COLO829 (cell line): ENCODE measurements at places on chromosomes 4 and X.

DNA sequence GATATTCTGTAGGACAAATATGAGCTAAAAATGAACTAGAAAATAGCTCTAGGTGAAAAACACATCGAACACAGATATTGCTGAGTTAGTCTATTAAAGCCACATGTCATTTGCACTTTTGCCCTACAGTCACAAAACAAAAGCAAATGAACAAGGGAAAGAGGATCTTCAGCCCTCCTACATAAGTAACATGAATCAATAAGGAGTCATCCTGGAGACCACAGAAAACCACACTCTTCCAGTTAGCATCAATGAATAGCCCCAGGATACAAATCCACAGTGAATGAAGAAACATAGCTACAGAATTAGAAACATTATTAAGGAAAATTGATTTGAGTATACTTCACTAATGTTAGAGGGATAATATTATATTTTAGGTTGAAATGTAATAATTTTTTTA lies 311.4 kb downstream of the MAPK10 start:
- peak; percentile 45 for DNase-seq

GRCh38 chr4:58507079-58507478 lies 1396.9 kb upstream of the IGFBP7 start:
- no peak for DNase-seq

GRCh38 chr4:25913851-25914669 lies at the start of gene SMIM20:
Gene SMIM20, plus strand, starts transcription at chr4:25914220. Its CDS starts 94 bp downstream, at chr4:25914314.
- peak; percentile 90 for DNase-seq

GRCh38 chrX:32545101-32545500 lies 666.2 kb downstream of the DMD start:
- DNase-seq = no peak

DNA sequence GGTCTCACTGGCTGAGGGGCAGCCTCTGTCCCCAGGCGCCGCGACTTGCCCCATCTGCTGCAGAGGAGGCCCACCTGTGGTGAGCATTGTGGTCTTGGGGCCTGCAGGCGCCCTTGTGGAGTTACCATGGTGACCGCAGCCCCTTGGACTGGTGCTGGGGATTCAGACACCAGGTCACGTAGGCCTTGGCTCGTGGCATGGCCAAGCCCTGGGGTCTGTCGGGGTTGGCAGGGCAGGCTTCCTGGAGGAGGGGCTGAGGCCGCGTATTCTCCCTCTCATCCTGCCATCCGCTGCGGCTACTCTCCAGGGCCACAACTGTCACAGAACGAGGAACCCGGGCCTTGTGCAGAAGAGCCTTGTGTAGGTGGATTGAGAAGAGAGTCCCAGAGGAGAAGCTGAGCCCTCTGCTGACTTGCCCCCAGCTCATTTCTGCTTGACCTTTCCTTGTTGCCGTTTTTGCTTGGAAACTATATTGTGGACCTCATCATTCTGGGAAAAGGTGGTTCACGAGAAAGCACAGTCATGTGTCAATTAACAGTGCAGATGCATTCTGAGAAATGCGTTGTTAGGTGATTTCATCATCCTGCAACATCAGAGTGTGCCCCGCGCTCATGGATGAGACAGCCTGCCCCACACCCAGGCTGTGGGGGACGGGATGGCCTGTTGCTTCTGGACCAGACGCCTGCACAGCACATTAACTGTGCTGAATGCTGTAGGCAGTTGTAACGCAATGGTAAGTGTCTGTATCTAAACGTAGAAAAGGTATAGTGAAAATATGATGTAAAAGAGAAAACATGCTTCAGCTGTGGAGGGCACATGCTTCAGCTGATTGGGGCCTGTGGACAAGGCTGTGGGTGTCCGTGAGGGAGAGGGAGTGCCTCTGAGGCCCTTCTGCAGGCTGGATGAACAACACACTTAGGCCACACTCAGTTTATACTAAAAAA lies 38.5 kb downstream of the TRMT44 start:
- DNase-seq = no peak

GRCh38 chr4:174604198-174604597 lies 81.9 kb upstream of the HPGD start:
- DNase-seq = no peak

- DNase-seq = no peak
Measured at GRCh38 chr4:1022739-1023066, 11.3 kb downstream of the FGFRL1 start.

- no peak for DNase-seq
Measured at GRCh38 chrX:155235891-155236290, 19.6 kb downstream of the VBP1 start.

DNA sequence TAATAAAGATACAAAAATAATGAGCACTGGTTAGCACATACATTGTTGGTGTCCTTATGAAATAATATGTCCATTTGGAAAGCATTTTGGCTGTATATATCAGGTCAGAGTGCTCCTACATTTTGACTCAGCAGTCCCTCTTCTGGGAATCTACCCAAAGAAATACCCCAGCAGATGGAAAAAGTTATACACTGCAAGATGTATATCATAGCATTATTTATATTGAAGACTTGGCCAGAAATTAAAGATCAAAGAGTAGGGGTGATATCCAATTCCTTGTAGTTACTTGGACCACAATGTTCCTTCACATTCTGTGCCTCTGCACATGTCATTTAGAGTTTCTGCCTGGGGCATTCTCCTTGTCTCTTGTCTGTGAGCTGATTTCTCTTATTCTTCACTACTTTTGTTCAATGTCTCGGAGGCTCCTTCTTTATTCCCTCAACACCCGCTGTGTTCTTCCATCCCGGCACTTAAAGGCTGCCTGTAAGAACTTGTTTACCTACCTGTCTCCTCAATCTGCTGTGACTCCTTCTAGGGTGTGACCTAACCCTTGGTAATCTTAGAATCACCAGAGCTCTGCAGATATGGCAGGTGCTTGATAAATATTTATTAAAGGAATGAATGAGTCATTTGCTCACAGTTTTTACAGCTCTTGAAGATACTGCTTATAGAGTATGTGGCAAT lies 3.1 kb upstream of the TSPAN5 start:
- no peak for DNase-seq

DNA sequence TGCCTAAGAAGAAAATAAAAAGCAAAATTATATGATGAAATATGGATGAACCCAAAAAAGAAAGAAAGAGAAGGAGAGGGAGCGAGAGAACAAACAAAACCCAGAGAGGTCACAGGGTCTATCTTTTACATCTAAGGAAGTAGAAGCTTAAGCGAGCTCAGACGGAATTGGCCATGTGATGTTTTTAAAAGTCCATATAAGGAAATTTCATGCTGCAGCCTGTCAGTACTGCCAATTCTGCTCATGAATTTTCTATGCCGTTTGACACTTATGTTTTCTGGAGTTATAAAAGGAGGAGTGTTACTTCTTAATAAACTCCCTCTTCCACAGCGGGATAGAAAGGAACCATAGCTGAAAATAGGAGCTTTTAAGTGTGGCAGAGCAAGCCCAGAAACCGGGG lies 32.9 kb upstream of the DCX start:
- no peak for DNase-seq

GRCh38 chr4:55906989-55907388 lies 41.8 kb upstream of the CEP135 start:
- DNase-seq = no peak

GRCh38 chr4:174828845-174829701 lies at the start of gene GLRA3:
Gene GLRA3, minus strand, starts transcription at chr4:174829247. Its CDS starts 436 bp downstream, at chr4:174828811.
- DNase-seq = peak; percentile 27

- DNase-seq = no peak
Measured at GRCh38 chr4:22485737-22486136, 30.1 kb downstream of the ADGRA3 start.

DNA sequence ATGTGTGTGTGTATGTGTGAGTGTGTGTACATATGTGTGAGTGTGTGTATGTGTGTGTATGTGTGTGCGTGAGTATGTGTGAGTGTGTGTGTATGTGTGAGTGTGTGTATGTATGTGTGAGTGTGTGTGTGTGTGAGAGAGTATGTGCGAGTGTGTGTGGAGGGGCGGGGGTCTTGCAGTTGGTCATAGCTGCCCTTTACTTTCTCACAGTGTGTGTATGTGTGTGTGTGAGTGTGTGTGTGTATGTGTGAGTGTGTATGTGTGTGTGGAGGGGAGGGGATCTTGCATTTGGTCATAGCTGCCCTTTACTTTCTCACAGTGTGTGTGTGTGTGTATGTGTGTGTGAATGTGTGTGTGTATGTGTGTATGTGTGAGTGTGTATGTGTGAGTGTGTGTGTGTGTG lies 74.8 kb upstream of the ENPP6 start:
- no peak for DNase-seq

GRCh38 chr4:38233727-38234480 lies 273.7 kb downstream of the PTTG2 start:
- DNase-seq = no peak

DNA sequence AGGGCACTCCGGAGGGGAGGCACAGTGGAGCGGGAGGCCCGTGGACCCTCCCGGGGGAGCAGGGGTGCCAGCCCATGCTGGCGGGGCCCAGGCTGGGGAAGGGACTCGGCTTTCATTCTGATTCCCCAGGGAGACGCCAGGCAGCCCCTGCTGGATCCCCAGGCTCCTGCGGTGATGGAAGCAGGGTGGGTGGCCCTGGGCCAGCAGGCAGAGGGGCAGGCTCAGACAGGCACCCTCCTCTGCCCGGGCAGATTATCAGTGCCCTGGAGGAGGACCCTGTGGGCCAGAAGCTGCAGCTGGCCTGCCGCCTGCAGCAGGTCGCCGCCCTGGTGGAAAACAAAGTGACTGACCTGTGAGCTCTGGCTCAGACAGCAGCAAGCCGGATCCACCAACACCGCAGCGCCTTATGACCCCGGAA lies 2.1 kb upstream of the SRPK3 start:
- DNase-seq = no peak

GRCh38 chr4:73392936-73393335 lies 11.2 kb upstream of the ALB start:
- DNase-seq = no peak

DNA sequence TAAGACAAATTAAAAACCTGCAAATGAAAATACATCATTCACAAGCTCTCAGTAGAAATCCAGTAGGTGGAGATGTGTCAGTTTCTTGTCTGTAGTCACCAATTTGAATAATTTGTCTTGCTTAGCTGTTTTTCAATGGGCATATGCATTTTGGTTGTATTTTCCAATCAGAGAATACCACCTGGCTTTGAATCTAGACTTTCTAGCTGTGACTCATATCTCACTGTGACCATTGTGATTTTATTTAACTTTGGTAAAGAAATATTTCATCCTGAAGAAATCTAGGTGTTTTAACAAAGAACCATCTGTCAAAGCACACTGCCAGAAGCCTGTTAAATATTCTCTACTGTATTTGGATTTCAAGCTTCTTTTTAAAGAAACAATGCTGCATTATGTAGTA lies 1650.6 kb upstream of the IGFBP7 start:
- DNase-seq = no peak

GRCh38 chr4:2837904-2838496 lies 5.6 kb upstream of the ADD1 start:
- no peak for DNase-seq

- DNase-seq = no peak
Measured at GRCh38 chr4:17323554-17324385, 188.1 kb downstream of the QDPR start.
